ENCODE measurements at places on chromosomes 2 and 18.

DNA sequence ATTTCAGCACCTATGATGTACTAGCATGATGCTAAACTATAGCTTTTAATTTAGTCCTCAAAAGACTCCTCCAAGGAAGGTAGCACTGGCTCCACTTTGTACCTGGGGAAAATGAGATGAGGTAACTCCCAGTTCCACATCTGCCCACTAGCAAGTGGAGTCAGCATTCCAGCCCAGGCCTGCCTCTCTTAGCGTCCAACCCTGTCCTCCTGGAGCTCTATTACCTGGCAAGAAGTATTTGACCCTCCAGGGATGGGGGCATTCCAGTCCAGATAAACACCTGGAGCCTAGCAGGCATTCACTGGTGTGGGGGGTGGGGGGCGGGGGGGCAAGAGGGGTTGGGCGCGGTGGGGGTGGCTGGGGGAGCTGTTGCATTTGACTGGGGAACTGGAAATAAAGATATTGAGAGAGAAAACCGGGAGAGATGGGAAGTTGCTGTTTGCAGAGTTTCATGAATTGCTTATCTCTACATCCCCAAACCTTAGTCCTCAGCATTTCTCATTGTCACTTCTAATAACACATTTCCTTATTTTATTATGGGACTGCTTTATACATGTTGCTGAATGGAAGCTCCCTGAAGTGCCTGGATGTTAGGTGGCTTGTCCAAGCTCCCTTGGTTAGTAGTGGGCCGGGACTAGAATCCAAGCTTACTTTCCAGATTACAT is 22.0 kb upstream of the FZD5 start:
- DNase-seq: no peak

GRCh38 chr2:143503280-143503679 is 374.1 kb downstream of the ARHGAP15 start:
- DNase-seq: no peak

GRCh38 chr2:216394881-216395280 is 17.4 kb upstream of the SMARCAL1 start:
- no peak for DNase-seq

GRCh38 chr18:71075147-71075546 is 786.3 kb downstream of the SOCS6 start:
- DNase-seq: no peak

- no peak for DNase-seq
Measured at GRCh38 chr2:145050134-145050533, 530.2 kb upstream of the ZEB2 start.

GRCh38 chr2:178928077-178928476 is 120.9 kb upstream of the TTN start:
- no peak for DNase-seq

DNA sequence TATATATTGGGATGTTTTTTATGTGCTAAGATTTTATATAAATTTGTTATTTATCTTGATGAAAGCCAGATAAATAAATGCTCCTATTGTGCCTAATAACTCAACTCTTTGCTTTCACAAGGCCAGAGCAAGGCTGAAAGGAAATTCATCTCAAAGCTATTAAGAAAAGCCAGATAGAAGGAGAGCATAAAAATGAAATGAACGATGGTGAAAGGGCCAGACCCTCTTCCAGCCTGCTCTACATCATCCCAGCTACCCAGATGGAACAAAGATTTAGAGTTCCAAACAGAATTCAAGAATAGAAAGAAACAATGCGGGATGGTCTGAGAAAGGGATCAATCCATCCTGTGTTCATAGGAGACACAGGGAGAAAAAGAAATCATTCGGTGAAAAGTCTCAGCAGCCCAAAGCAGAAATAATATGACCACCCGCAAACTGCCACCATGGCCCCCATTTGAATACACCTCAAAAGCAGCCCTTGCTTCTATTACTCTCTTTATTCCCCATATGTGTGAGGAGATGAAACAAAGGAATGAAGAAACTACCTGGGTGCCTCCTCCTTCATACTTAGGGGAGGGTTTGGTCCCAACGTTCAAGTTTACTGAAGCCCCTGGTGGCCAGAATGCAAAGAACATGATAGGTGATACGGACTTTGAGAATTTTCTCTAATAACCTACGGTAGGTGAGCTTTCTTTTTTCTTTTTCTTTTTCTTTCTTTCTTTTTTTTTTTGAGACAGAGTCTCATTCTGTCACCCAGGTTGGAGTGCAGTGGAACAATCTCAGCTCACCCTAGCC is 110.1 kb upstream of the FBXO11 start:
- DNase-seq: peak; percentile 8

DNA sequence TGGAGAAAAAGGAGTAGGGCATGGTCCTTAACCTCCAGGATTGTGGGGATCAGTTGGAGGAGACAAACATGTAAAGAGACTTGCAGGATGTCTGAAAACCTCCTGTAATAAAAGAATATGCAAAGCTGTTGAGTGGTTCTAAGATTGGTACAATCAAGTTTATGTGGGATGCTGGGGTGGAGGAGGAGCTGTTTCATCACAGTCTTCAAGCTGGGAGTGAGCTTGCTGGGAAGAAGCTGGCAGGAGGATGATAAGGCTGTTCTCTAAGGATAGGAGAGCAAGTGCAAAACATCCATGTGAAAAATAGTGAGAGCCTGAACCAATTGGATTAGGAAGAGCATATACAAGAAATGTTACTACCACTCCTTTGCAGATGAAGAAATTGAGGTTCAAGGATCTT is 161.9 kb upstream of the CRIM1 start:
- no peak for DNase-seq

DNA sequence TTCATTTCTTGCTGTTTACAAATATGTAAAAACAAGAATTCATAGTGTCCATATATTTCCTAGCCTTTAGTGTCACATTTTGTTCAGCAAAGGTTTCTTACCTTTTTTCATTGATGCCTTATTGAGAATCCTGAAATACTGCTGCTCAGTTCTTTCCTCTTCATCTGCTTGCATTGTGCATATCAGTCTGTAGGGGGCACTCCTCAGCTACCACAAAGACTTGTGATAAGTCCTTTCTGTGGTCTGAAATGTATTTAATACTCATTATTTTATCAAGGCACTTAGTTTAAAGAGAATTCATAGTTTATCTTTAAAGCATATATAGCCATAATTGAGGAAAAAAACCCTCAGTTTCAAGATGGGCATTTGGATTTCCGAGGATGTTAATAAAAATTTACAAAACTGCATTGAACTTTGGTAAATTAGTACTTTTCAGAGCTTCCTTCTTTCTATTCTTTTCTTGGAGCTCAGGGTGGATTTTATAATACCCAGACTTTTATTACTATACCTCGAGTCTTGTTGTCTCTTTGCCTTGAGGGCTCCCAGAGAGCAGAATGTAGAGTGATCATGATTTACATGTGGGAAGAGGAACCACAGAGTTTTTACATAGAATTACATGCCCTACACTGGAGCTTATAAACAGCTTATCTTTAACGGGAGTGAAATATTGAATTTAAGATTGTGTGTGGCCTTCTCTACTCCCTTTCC is 570.1 kb downstream of the PLCL1 start:
- peak; percentile 52 for DNase-seq

- no peak for DNase-seq
Measured at GRCh38 chr2:99255491-99256318, at the start of gene LYG2. Gene LYG2, minus strand, starts transcription at chr2:99255666. Its CDS starts 1,406 bp downstream, at chr2:99254260.

GRCh38 chr2:68997401-68997800 is 15.6 kb upstream of the ANTXR1 start:
- no peak for DNase-seq

DNA sequence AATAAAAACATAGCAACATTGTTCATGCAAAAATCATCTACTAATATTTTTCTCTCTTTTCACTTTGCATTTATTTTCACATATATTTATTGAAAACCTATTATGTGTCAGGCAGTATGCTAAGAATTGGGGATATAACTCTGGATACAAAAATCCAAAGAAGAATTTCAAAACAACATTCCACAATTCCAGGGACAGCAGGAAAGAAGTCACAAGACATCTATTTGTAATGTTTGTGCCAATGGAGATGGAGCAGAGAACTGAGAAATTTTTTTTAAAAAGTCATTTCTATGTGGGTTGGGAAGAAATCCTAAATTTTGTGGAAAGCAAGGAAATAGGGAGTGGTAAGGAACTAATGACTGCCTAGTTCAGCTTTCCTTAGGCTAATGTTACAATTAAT is 128.6 kb upstream of the TLK1 start:
- DNase-seq: no peak

DNA sequence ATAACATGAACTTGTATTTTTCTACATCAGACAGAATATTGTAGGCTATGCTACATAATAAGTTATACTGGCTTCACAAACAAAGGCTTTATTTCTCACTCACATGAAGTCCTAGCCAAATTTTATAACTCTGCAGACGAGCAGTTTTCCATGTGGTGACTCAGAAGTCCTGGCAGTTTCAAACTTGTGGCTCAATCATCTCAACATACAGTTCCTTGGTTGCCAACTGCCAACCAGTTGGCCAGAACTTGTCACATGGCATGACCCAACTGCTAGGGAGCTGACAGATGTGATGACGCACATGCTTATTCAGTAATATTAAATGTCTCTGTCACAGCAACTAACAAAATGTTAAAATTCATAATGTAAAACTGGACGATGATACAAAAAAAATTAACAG is 63.8 kb upstream of the ZC3H15 start:
- DNase-seq: no peak

DNA sequence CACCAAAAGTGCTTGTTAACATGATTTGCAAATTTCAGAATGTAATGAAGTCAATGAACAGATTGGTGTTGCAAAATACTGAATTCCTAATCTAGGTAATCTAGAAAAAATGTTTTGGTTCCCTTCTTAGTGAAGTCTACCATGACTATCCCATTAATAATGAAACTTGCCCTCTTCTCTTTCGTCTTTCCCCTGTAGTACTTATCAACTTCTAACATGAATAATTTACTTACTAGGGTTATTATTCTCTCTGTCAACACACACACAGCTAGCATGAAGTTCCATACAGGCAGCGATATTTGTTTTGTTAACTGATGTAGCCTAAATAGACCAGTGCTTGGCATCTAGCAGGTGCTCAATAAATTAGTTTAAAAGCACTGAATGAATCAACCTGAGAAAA is 160.2 kb downstream of the NCK2 start:
- DNase-seq: no peak

- DNase-seq: no peak
Measured at GRCh38 chr2:133712369-133712768, 144.1 kb upstream of the NCKAP5 start.

GRCh38 chr2:180359522-180360282 is 352.6 kb upstream of the CWC22 start:
- DNase-seq: peak; percentile 30

GRCh38 chr2:177303939-177304338 is 39.4 kb upstream of the NFE2L2 start:
- DNase-seq: no peak

DNA sequence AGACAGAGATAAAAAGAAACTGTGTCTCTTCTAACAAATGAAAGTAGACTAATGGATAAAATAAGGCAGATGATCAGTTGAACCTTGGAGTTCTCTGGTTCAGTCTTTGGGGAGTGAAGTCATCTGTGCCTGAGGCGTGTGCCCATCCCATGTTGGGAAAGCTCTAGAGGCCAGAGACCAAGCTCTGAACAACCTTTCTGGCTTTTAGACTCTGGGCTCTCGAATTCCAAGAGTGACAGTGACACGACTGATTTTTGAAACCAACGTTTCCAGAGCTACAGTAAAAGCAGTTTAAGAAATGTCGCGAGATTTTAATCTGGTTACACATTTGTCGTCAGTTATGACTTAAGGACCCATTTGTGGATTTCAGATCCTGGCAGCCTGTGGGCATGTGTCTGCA is 83.7 kb upstream of the APCDD1 start:
- no peak for DNase-seq

DNA sequence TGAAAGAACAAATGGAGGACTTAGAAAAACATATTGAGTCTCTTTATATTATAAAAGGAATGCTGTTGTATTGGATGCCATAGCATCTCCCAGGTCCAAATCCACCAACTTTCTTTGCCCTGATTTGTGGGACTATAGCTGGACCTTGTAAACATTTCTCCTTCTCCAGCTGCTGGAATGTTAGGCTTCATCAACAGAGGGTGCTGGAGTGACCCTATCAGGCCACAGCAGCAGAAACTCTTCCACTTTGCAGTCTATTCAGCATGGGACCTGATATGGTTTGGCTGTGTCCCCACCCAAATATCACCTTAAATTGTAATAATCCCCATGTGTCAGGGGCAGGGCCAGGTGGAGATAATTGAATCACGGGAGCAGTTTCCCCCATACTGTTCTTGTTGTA is 138.4 kb upstream of the ARL4C start:
- DNase-seq: no peak

- DNase-seq: no peak
Measured at GRCh38 chr2:42638080-42638784, 69.8 kb downstream of the MTA3 start.

DNA sequence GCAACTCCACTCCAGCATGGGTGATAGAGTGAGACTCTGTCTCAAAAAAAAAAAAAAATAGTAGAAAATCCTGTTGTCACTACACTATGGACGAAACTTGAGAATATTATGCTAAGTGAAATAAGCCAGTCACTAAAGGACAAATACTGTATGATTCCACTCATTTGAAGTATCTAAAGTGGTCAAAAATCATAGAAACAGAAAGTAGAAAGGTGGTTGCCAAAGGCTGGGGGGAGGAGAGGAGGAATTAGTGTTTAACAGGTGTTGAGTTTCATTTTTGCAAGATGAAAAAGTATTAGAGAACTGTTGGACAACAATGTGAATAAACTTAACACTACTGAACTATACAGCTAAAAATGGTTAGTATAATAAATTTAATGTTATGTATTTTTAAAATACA is 18.8 kb upstream of the RMP24 start:
- DNase-seq: no peak

GRCh38 chr2:230434677-230435324 is 18.8 kb downstream of the SP100 start:
- DNase-seq: no peak

- no peak for DNase-seq
Measured at GRCh38 chr2:173961346-173961705, 3.8 kb downstream of the SP3 start.

GRCh38 chr2:46445556-46445955 is 33.8 kb upstream of the TMEM247 start:
- no peak for DNase-seq

DNA sequence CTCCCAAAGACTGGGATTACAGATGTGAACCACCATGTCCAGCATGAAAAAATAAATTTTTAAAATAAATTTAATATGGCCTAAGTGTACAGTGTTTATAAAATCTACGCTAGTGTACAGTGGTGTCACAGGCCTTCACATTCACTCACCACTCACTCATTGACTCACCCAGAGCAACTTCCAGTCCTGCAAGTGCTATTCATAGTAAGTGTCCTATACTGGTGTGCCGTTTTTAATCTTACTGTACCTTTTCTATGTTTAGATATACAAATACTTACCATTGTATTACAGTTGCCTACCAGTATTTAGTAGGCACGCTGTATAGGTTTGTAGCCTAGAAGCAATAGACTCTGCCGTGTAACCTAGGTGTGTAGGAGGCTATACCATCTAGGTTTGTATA is 291.6 kb upstream of the STON1 start:
- no peak for DNase-seq
